ENCODE measurements at places on chromosomes 2 and 18.

DNA sequence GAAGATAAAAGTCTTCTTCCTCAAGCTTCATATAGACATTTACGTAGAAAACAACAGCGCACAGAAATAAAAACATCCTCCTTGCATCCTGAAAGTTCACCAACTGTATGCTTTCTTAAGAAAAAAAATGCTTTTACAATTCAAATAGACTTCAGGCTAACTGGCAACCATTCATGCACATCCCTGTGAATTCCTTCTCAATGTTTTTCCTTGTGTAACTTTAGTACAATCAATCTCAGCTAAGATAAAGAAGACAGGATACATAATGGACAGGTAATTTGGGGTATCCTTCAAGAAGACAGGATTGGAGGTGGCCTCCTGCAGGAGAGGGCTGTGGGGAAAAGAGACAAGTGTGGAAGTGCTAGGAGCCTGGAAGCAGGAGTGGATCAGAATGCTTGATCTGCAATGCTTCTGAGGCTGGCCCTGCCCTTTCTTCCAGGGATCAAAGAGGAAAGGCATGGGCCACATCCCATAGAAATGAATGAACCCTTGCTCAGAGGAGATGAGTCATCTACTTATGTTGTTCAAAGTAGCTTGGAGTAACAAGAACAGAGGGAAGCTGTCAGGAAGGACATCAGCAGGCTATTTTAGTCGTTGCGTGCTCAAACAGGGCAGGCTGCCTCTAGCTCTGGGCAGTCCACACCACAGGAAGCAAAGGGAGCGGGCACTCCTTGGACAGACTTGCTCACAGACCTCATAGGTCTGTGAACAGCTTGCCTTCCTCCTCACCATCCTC is 126.6 kb downstream of the TMEM131 start:
- DNase-seq = no peak

GRCh38 chr2:46179037-46179621 is 118.1 kb upstream of the EPAS1 start:
- no peak for DNase-seq

DNA sequence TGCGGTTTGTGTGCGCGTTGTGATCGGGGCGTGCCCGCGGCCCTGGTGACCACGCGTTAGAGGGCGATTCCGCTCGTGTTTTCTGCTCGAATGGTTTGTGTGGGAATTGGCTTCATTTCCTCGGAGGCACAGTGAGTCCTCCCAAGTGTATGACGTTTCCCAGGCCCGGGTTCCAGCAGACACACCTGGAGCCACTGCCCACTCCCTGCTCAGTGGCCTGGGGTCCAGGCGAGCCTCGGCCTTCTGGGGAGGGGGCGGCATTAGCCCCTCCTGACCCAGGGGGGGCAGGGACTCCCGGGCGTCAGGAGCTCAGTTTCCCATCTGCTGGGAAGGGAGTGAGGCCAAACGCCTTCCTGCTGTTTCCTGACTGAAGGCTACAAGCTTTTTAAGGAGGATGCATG is 92.1 kb downstream of the NFATC1 start:
- no peak for DNase-seq

DNA sequence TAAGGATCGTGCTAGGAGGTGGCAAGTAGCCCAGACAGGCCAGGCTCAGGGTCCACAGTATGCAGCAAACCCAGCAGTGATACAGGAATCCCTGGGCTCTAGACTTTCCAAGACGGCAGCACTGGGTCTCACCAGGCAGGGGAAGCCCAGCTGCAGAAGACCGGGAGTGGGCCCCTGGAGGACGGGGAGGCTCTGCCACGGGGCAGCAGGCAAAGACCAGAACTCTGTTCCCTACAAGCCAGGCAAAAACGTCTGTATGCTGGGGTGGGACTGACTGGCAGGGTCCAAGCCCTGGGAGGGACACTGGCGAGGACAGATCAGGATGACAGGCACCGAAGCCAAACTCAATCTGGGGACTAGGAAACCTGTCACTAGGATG is 98.9 kb upstream of the SEC11C start:
- DNase-seq = no peak

DNA sequence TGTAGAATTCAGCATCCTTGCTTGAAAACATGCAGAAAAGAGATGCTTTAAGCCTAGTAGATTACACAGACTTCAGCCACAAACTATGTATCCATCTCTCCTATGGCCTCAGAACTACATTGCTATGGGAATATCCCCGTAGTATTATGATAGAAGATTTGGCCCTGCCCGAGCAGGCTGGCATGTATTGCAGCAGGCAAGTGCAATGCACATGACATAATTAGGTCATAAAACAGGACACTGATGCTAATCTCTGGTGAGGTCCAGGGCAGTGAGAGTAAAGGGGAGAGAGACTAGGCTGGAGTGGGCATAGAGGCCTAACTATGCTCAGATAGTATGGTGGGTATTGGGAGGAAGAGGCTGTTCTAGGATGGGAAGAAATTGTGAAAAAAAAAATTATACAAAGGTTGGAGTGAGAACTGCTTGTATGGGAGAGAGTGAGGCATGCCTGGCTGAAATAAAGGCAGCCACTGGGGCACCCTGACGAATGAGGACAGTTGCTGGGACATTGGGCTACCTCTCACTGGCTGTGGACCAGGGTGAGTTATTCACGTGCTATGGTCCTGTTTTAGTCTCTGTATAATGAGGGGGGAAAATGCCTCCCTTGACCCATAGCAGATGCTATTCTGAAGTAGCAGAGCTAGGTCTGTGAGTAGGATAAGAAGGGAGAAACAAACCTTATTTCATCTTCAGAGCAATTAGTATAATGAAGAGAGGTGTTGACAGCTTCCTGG is 1.6 kb upstream of the PLA2R1 start:
- no peak for DNase-seq

DNA sequence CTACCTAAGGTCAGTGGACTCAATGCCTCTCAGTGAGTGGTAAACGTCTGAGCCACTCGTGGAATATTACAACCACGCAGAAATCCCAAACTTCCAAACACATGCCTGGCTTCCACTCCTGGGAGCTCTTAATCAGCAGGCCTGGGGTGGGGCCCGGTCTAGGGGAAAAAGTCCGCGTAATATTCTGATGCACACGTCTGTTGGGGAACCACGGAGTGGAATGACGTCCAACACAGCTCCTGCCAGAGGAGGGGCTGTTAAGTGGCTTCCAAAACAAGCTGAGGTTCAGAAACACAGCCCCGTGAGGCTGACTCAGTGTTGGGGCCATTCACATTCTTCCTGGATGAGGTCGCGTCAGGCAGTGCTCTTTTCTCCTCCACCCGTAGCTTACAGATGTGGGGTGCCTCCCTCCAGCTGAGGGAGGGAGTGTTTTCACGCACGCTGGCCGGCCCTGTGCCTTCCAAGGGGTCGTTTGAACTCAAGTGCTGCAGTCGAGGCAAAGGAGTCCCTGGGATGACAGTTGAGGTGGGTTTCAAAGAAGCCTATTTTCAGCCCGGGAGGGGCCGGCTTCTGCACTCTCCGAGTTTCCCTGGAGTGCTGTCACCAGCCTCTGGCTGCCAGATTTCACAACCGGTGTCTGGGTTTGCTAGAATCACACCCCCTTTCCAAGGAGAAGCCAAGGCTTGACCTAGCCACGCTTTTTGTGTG is 73.1 kb downstream of the ACKR3 start:
- DNase-seq = no peak

DNA sequence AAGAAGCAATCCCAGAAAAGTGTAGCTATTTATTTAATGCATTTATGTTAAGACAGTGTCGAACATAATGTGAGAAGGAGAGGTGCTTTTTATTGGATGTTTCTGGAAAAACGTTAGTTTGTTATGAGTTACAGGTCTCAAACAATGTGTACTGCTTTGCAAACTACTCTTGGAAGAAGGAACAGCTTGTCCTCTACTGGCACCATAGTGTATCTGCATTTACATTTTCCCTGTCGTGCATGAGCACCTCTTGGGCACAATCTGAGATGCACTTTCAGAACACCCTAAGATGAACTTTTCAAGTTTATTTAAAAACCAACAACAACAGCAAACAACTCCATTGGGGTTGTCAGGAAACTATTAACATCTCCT is 22.8 kb downstream of the CCNYL1 start:
- no peak for DNase-seq

GRCh38 chr2:54330926-54331835 is 75.2 kb upstream of the TSPYL6 start:
- DNase-seq = peak; percentile 59

DNA sequence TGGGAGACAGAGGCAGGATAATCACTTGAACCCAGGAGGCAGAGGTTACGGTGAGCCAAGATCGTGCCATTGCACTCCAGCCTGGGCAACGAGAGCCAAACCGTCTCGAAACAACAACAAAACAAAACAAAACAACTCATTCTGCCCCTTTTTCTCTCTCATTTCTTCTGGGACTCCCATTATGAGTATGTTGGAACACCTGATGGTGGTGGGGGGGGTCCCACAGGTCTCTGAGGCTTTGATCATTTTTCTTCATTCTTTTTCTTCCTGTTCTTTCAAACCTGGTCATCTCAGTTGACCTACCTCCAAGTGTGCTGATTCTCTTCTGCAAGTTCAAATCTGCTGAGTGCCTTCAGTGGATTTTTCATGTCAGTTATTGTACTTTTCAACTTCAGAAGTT is 8.2 kb upstream of the FAM161A start:
- no peak for DNase-seq

DNA sequence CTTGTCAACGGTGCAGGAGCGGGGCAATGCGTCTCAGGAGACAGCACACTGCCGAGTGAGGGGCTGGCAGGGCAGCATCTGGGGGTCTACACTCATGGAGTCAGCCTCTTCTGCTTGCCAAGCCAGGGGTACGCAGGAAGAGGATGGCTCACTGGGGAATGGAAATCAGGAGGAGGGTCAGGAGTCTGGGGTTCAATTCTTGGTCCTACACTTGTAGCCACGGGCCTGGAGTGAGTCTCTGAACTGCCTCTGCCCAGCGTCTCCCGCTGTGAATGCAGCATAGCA is 70.0 kb downstream of the CAPN13 start:
- DNase-seq = no peak

- no peak for DNase-seq
These were observed 393.7 kb upstream of the RAB6C start for GRCh38 chr2:129585760-129586159.

GRCh38 chr2:174326161-174327020 is 8.4 kb upstream of the SP9 start:
- peak; percentile 35 for DNase-seq

DNA sequence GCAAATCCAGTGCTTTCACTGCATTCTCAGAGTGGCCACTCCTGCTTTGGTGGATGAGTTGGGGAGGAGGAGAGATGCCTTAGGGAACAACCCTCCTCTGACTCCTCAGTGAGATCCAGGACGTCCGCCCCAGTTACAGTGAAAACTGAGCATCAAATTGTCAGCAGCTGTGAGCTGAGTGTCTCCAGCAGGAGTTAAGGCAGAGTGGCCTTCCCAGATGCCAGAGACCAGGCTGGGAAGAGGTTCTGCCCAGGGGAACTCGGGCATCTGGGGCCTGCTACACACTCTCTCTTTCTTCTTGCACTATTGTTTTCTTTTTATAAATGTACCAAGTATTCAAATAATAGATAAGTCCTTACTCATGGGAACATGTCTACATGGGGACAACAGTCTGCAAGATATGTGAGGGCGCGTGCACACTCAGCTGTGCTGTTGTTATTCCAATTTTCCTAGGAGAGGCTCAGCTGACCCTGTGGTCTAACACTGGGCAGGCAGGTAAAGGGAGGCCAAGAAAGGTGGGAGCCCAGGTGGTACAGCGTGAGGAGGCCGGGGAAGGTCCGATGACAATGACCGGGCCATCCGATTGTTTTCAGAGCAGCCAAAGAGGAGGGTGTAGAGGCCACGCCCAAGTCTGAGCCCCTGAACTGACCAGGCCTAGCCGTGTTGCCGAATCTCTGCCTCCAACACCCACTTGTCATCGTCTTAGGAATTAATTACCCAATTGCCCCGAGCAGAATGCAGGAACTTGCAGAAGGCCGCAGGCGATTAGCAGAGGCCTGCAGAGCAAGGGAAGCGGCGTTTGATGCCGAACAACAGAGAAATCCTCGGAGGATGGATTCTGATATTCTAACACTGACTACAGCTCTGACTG is 166.9 kb downstream of the ANAPC1 start:
- DNase-seq = no peak

DNA sequence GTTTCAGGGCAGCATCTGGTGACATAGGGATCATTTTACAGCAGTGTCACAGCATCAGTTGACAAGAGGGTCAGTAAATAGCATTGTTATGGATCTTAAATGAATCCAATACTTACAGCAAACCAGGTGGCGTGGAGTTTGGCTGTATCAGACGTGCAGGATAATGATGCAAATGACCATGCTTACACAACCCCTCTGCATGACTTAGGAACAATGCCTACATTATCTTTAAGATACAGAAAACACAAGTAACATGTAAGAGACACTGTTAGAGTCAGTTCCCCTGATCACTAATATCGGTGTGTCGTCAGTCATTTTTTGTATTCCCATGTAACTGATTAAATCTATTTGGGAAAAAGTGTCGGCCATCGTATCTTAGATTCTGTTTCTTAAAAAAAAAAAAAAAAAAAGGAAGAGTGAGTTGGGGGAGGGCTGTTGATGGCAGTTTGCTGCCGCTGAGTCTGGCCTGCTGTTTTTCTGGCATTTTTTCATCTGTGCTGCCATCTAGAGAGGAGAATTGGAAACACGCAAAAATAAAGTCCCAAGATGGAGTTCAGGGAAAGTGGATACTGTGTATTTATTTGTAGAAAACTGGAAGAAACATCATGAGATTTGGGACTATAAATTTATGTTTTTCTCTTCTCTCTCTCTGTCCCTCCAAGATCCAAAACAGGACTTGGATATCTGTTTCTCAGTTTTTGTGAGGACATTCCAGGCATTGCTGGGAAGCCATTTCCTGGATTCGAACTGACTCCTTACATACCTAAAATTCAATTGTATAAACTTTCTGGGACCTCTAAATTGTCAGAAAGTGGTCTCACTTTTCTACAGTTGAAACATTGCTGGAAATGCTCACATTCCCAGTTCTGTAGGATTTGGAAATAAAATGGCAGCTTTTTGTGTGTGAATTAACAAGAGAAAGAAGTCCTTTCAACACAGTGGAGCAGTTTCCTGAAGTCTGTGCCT is 60.3 kb upstream of the AGPS start:
- peak; percentile 44 for DNase-seq

GRCh38 chr2:200873560-200873959 is 9.1 kb upstream of the CLK1 start:
- DNase-seq = no peak

- no peak for DNase-seq
These were observed 122.7 kb downstream of the RAB3GAP1 start for GRCh38 chr2:135174810-135175093.

DNA sequence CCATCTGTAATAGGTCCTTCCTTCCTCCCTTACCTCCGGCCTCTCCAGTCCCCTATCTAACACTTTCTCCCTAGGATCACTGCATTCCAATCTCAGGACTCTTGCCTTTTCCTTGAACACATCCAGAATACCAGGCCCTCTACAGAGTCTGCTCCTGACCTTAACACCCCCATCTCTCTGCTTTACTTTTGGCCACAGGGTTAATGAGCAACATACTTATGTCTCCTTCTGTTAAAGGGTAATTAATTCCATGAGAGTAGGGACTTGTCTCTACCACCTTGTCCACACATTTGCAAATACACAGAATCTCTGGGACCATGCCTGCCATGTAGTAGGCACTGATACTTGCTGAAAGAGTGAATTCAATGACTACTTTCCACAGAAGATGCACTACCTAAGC is 94.9 kb downstream of the COBLL1 start:
- no peak for DNase-seq

All from germinal center (tissue), 1 donor.